ENCODE measurements at places on chromosomes 16 and 17. TPM values are rescaled to one million over a fixed set of nuclear protein-coding genes. Genes with fewer than 3 reads are reported as not detected.

Gene KIFC3
- polyA plus RNA-seq = 33.2 TPM

Gene ATP1B2
- polyA plus RNA-seq = 3.2 TPM

Gene SLC9A5
- polyA plus RNA-seq = 1.8 TPM

Gene SPN
- 0.09 TPM for polyA plus RNA-seq

Gene GCGR
- not detected for polyA plus RNA-seq

Gene TSNAXIP1
- polyA plus RNA-seq = 31.0 TPM

Gene HSF4
- 27.9 TPM for polyA plus RNA-seq

Gene YBX2
- 2.1 TPM for polyA plus RNA-seq

Gene HLF
- 0.70 TPM for polyA plus RNA-seq

Gene ELP5
- 82.7 TPM for polyA plus RNA-seq

Gene KRT39
- not detected for polyA plus RNA-seq

Gene OSGIN1
- polyA plus RNA-seq = 2.1 TPM

Gene SOX8
- 3.9 TPM for polyA plus RNA-seq

Gene KRT33A
- polyA plus RNA-seq = not detected

Gene ZNF469
- polyA plus RNA-seq = not detected

Gene RNF112
- 33.3 TPM for polyA plus RNA-seq

Gene CTRB1
- not detected for polyA plus RNA-seq

Gene DNAI2
- polyA plus RNA-seq = not detected

Gene ITGAD
- not detected for polyA plus RNA-seq

Gene ASB16
- not detected for polyA plus RNA-seq

Gene GUCY2D
- 0.07 TPM for polyA plus RNA-seq

Gene HOXB6
- not detected for polyA plus RNA-seq

Gene LYRM9
- polyA plus RNA-seq = 83.8 TPM

Gene NHLRC4
- polyA plus RNA-seq = not detected

Gene PAM16
- 145 TPM for polyA plus RNA-seq

Gene PRSS21
- polyA plus RNA-seq = not detected

Gene ENKD1
- 36.6 TPM for polyA plus RNA-seq

Gene SPNS2
- polyA plus RNA-seq = 57.5 TPM

Gene DOC2B
- polyA plus RNA-seq = 4.8 TPM

Gene FNDC8
- polyA plus RNA-seq = not detected

Gene PITPNM3
- polyA plus RNA-seq = 3.0 TPM

Gene NUPR1
- polyA plus RNA-seq = not detected

Gene HBM
- polyA plus RNA-seq = not detected

Gene CIAO2B
- polyA plus RNA-seq = 323 TPM

Gene HOXB2
- not detected for polyA plus RNA-seq

Gene MYH1
- polyA plus RNA-seq = not detected

Gene C17orf113
- 5.2 TPM for polyA plus RNA-seq

Gene TGFB1I1
- 0.38 TPM for polyA plus RNA-seq

Gene TNFRSF17
- not detected for polyA plus RNA-seq
